Fibroblast of mammary gland (primary cell): ENCODE measurements at places on chromosomes 7 and 10.

GRCh38 chr10:69732826-69733150 lies 68.9 kb upstream of the COL13A1 start:
- DNase-seq, result no peak

- peak; percentile 40 for DNase-seq
Observed at GRCh38 chr7:464454-465401, 54.9 kb downstream of the PDGFA start.

GRCh38 chr10:76959111-76959510 lies 678.5 kb downstream of the KCNMA1 start:
- no peak for DNase-seq

- DNase-seq, result no peak
Observed at GRCh38 chr10:95475827-95476468, 85.2 kb downstream of the SORBS1 start.

DNA sequence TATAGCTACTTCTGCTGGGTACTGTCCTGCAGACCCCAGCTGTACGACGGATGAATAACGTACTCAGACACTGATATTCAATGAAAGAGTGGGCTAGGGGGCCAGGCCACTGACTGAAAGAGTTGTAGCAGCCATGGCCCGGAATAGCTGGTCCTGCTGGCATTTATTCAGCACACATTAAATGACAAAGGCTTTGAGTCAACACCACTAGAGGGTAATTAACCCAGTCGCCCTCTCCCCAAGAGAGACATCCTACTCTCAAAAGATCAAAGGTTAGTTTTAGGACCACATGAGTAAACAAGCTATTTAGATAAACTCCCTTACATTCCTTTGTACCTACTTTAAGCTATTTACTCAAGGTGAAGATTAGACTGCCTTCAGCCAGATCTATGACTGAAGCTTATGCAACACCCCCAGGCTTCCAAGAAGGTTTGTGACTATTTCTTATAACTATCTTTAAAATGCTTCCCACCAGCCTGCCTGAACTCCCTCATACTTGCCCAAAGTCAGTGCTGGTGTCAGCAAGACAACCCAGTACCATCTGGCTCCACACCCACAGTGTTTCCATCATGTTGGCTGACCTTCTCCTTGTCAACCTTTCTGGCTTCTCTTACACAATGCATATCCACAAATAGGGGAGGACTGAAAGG lies 629.1 kb downstream of the SORCS1 start:
- no peak for DNase-seq

DNA sequence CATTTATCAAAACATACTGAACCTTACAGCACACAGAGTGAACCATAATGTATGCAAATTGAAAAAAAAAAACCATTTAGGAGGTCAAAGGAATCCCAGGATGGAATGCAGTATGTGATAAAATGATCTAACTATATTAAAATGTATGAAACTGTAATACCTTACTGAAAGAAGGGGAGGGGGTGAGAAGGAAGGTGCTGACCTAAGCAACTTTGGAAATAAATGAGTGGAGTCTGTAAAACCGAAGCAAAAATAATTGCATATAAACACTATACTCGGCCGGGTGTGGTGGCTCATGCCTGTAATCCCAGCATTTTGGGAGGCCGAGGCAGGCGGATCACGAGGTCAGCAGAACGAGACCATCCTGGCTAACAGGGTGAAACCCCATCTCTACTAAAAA lies 69.4 kb downstream of the XPNPEP1 start:
- DNase-seq, result no peak

GRCh38 chr7:129635300-129636029 lies 23.9 kb downstream of the NRF1 start:
- DNase-seq, result peak; percentile 79

DNA sequence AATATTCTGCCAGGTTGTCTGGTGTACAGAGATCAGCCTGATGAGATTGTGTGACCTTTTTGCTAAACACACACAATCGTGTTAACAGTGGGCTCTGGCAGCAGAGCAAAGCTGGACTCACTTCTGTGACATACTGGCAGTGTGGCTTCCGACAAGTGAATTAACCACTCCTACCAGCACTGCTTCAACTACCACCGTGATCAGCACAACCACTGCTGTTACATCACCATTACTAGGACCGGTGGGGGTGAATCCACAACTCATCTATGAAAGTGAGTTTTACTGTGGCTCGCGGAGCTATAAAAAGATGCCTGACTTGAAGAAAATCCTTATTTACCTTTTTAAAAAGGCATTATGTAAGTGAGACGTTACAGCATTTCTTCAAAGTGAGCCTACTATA lies 135.6 kb downstream of the WDR37 start:
- DNase-seq, result no peak

DNA sequence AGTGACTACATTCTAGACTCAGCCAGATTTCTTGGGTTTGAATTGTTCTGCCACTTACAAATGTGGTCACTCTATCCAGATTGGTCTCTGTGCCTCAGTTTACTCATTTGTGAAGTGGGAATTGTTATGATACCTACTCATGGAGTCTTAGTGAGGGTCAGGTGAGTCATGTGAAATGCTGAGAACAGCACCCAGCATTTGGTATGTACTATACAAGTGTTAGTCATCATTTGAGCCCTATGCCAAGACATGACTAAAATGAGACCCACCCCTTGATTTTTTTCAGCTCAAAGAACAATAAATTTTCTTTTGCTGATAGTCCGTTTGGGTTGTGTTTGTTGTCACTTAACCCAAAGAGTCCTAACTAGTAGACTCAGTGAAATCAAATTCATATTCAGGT lies 92.8 kb downstream of the CHN2 start:
- peak; percentile 95 for DNase-seq

DNA sequence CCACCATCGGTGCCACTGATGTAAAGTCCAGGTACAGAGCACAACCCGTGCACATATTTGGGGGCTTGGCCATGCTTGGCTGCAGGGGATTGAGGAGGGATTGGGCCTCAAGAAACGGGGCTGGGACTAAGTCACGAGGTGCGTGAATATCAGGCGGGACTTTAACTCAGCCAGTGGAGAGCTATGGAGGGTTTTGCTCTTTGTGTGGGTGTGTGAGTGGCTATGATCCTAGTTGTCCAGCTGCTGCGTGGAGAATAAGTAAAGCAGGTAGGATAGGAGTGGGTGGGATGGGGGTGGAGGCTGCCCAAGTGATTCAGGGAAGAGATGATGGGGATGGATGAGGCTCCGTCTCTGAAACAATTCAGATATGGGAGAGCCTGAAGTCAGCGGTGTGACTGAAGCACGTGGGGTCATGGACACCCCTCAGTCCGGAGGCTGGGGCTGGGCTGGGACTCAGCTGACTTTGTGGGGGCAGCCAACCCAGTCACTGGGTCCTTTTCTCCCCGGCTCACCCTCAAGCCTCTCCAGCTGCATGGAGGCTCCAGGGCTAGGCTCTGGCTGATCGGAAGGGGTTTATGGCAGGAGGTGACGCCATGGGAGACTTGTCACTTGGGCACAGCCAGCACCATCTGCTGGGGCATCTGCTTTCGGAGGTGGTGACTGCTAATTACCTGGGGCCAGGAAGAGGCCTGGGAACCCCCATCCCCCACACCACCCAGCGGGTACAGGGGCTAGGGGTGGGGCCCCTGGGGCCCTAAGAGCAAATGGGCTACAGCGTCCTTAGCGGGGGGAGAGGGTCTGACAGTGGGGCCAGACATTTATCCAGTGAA lies 1.7 kb upstream of the LFNG start:
- peak; percentile 60 for DNase-seq

DNA sequence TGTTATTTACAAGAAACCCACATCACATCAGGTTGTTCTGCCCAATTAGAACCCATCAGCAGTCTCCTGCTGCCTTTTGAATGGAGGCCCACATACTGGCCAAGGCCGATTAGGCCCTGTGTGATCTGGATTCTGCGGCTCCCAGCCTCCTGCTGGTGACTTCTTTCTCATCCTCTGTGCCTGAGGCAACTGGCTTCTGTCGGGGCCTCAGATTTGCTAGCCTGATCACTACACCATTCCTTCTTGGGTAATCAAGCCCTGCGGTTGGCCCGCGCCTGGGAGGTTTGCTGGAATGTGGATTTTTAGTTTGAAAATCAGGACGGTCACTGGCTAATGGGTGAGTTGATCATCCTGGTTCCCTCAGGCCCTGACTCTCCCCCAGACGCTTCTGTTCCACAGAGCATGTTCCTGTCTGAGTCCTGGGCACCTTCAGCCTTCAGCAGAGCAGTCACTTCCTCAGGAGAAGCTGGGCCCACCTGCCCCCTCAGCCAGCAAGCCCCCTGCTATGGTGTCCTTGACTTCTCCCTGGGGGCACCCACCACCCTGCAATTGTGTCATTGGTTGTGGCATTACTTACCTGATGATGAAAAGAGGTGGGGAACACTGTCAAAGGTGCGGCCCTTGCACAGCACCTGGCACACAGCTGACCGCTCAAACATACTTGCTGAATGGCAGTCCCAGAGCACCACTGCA lies 207.6 kb downstream of the PHTF2 start:
- no peak for DNase-seq

DNA sequence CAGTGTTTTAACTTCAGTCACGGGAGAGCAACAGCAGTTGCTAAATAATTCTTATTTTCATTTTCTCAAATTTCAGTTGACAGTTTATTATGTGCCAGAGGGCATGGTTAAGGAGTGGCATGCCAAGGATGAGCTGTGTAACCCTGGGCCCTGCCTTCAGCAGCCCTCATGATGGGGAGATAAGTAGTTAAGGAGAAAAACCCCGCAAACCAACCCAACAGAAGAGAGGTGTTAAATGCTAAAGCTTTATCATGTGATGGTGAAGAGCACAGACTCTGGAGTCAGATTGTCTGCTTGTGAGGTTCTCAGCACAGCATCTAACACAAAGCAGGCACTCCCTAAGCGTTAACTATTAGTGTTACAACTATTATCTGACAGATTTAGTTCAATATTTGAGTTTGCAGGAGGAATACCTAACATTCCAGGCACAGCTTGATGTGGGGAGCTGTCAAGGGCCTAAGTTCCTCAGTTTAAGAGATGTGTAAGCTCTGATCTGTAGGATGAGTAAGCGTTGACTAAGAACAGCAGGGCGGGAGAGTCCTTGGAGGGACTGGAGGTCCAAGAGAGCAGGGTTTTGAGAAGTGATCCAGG lies 29.6 kb downstream of the STAM start:
- DNase-seq, result peak; percentile 93

DNA sequence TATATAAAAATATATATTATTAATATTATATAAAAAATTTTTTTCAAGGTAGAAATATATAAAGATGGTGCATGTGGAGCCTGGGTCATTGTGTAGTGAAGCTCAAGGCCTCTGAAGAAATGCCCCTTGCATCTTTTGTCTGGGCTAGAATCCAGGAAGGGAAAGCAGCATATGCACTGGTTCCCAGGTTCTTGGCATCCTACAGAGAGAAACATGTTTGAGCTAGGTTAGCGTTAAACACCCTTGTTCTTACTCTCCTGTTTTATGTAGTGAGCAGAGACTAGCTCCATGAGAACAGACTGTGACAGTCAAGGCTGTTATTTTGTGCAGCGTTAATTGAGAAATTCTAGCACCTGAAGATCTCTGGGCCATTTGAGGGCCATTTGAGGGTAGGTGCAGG lies 116.1 kb downstream of the POM121L12 start:
- DNase-seq, result no peak

DNA sequence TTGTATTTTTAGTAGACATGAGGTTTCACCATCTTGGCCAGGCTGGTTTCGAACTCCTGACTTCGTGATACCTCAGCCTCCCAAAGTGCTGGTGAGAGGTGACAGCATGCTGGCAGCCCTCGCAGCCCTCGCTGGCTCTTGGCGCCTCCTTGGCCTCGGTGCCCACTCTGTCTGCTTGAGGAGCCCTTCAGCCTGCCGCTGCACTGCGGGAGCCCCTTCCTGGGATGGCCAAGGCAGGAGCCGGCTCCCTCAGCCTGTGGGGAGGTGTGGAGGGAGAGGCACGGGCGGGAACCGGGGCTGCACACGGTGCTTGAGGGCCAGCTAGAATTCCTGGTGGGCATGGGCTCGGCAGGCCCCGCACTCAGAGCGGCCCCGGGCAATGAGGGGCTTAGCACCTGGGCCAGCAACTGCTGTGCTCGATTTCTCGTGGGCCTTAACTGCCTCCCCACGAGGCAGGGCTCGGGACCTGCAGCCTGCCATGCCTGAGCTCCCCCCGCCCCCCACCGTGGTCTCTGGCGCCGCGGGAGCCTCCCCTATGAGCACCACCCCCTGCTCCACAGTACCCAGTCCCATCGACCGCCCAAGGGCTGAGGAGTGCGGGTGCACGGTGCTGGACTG lies 96.5 kb upstream of the RHOBTB1 start:
- DNase-seq, result no peak

- DNase-seq, result no peak
Observed at GRCh38 chr7:74466196-74466813, 12.6 kb downstream of the GTF2IRD1 start.

GRCh38 chr10:114920459-114920858 lies 17.5 kb upstream of the TRUB1 start:
- DNase-seq, result no peak

GRCh38 chr7:651032-651728 lies 75.3 kb upstream of the DNAAF5 start:
- no peak for DNase-seq

- DNase-seq, result peak; percentile 63
Observed at GRCh38 chr7:70104243-70104642, 506.0 kb downstream of the AUTS2 start.

DNA sequence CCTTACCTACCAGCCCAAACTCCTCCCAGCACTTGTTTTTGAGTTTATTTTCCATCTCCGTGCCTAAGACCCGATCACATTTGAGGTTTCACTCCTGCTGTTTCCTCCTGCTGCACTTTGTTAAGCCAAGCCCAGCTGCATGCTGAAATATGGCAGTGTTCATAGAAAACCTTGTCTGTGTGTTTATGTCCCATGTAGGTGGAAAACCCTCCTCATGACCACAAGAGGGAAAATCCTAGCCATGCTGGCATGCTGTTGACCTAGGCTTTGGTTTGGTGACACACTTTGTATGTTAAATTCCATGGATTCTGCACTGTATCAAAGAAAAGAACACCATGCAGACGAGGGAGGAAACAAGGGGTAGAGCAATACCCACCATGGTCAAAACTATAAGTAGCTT lies 154.4 kb downstream of the CUBN start:
- no peak for DNase-seq
